ENCODE measurements at places on chromosomes 12 and 14.
A peak's percentile ranks its signal among the peaks of the same experiment; 100 is the strongest.

DNA sequence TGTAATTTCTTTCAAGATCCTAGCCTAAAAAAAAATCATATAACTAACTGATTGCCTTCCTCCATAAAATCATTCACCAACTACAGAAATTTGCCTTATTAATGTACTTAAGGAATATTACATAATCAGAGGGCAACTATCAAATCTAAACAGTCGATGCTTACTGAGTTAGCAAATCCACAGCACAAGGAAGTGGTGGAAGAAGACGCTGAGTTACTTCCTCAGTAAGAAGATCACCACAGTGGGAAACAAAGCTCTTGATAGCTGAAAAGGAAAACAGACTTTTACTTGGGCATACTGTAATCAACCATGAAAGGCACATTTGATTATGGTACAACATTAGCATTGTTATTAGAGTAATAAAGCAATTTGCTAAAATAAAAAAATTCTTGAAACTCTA lies 48.7 kb downstream of the HEATR5A start:
- DNase-seq = no peak

DNA sequence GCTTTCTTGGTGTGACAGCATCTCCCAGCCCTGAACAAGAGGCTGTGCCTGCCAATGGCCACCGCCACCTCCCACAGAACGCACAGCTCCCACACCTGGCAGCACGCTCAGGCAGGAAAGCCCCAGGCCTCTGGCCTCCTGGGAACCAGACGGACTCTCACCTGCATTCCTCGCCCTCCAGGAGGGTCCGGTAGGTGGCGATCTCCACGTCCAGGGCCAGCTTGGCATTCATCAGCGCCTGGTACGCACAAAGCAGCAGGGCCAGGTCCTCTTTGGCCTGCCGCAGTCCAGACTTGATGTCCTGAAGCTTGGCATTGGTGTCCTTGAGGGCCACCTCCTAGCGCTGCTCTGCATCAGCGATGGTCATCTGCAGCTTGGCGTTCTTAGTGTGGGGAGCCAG lies 12.1 kb upstream of the KRT77 start:
- DNase-seq = peak; percentile 29

DNA sequence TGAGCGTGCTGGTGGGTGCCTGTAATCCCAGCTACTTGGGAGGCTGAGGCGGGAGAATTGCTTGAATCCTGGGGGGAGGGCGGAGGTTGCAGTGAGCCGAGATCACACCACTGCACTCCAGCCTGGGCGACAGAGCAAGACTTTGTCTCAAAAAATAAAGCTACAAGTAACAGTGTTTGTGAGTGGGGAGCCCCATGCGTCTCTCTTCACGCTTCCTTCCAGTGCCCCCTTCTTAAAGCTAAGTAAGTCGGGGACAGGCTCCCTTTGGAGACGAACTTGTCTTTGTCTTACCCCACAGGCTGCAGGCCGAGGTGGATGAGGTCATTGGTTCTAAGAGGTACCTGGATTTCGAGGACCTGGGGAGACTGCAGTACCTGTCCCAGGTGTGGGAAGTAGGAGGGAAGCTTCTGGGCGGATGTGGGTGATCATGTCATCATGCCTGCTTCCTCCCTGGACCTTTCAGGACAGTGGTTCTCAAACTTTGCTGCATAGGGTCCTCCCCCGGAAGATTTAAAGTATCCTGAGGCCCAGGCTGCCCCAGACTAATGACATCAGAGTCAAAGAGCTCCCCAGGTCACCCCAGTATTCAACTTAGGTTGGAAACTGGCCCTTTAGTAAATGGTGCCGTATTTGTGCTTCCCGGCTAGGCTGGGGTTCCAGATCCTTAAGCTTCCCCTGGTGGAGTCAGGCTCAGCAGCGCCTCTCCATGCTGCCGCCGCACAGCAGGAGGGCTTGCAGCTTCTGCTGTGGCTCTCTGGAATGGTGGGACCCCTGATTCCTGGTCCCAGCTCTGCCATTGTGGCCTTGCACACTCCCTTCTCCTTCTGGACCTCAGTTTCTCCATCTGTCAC lies 37.1 kb downstream of the CYP46A1 start:
- no peak for DNase-seq

DNA sequence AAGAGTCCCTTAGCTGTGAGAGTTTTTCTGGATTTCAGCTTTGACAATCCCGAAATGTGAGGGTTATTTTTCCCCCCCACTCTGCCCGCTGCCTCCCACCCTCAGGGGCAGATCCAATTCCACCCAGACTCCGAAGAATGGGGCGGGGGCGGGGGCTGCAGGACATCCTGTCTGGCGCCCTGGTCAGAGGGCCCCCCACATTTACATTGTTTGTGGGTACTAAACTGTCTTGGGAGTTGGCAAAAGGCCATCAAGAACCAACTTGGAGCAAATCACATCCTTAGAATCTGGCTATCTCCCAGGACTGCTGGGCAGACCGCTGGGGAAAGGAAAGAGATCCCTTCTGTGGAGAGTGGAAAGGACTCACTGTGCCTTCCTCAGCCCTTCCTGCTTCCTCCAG lies 2.4 kb downstream of the EMP1 start:
- peak; percentile 61 for DNase-seq

DNA sequence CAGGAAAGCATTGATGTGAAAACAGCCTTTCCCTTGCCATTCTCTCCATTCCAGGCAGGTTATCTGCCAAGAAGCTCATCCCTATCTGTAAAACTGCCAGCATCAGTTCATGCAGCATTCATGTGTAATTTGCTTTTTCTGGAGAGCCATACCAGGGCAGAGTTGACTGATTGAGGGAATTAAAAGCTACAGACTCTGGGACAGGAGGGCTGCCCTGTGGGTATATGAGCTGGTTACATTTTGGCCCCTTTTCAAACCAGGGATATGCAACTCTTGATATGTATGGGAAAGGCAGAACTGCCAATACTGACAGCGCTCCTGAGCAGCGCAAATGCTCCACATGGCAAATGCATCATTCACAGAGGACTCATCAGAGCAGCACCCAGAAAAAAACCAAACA lies 53.7 kb downstream of the SYT1 start:
- DNase-seq = no peak

GRCh38 chr12:62910549-62911169 lies 24.3 kb downstream of the PPM1H start:
- no peak for DNase-seq

DNA sequence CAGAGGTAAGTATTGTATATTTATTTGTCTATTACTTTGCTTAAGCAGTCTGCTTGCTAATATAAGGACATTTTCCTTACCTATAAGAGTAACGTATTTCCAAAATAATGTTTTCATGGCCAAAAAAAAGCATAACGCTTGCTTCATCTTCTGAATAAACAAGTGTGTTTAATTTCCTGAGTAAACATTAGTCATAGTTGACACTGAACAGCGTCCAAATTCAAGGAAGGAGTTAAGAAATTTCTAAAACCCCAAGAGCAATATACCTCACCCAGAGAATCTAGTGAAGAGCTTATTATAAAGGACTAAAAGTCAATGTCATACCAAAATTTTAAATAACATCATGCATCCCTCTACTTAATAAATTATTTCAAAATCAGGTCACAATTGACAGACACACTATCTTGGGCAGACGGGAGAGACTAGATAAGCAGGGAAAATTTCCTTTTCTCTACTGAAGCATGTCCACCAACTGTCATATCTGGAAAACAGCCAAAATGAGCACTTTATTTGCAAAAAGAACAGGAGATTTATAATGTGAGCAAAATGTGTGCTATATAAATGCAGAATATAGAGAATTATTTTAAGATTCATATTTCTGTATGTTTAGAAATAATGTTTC lies 25.1 kb downstream of the ANKS1B start:
- peak; percentile 38 for DNase-seq

GRCh38 chr14:90114554-90114953 lies 52.8 kb downstream of the KCNK13 start:
- DNase-seq = no peak

DNA sequence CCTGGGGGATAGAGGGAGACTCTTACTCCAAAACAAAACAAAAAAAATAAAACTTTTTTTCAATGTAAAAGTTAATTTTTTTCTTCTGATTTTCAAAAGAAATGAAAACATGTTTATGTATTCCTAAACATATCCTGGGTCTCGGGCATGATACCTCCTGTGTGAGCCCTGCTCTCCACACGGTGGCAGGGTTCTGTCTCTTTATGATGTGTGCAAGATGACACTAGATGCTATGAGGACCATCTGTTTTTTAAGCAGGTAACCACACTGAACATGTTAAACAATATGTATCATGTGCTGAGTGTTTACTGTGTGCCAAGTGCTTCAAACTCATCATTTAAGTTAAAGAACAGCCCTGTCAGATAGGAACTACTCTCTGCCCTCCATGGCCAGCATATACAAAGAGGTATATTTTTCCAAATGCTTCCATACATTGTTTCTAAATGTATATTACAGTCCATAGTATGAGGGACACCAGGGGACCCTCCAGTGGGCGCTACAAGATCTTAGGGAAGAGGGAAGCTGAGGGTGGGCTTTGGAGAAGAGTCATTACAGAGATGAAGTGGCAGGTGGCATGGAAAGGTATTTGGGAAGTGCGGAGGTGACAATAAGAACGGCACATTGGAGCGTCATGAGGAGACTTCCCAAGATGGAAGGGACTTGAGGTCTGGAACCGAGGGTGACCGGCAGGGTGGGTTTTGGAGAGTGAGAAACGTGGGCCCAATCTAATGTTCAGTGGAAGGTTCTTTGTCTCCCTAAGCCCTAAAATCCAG lies 28.5 kb downstream of the FOS start:
- no peak for DNase-seq

DNA sequence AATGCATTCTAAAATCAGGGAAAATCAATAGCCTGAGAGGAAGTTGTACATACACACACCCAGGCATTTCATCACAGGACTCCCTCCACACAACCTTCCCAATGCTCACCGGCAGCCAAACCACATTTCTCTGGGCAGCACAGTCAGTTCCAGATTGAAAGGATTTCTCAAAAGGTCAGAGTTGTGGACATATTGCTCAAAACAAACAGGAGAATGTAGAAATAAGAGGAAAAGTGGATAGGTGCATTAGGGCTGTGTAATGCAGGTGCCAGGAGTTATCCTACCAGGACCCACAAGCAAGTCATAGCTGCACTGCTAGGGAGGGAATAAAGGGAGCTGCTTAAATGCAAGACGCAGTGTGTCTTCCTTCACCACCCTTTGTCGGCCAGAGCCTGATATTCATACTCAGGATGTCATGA lies 62.9 kb downstream of the GCH1 start:
- peak; percentile 9 for DNase-seq

- DNase-seq = no peak
Measured at GRCh38 chr12:19681007-19681406, 241.7 kb downstream of the AEBP2 start.

DNA sequence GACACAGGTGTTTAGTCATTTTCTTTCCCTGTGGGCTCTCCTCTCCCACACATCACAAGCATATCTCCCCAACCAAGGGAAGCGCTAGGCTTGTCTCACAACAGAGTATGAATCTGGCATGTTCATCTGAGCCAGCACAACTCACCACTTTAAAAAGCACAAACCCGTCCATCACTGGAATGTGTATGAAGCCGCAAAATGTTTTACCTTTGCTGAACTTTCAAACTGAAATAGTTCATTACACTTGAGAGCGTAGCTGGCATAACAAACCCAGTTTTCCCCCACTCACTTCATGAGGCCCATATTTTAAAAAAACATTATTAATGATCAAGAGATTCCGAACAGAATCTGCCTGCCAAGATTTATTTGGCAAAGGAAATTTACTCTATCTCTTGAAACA lies 15.8 kb downstream of the NID2 start:
- peak; percentile 49 for DNase-seq

- peak; percentile 11 for DNase-seq
Measured at GRCh38 chr12:43884683-43885410, 49.0 kb downstream of the TMEM117 start.

- DNase-seq = no peak
Measured at GRCh38 chr12:93789767-93790166, 112.6 kb downstream of the CRADD start.

DNA sequence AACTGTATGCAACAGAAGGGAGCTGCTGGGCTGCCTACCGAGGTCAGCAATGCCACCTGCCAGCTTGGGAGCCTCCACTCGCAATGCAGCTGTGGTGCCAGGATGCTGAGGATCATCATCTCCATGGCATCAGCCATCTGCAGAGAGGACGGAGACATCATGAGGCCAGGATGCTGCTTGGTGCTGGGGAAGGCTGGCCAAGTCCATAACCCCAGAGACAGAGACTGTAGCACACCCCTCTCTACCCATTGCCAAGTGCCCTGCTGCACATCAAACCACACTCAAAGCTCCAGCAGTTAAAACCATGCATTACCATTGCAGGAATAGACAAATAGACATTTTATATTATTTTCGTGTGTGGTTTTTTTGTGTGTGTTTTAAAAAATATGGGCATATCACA lies 43.5 kb downstream of the SVOP start:
- no peak for DNase-seq

- DNase-seq = no peak
Measured at GRCh38 chr12:113724794-113725556, 241.2 kb downstream of the RBM19 start.

- no peak for DNase-seq
Measured at GRCh38 chr12:56332512-56333196, 1.1 kb downstream of the PAN2 start.

- DNase-seq = peak; percentile 81
Measured at GRCh38 chr14:51776102-51776894, 84.1 kb upstream of the GNG2 start.

GRCh38 chr12:89225401-89225800 lies 126.9 kb downstream of the DUSP6 start:
- DNase-seq = peak; percentile 40

- no peak for DNase-seq
Measured at GRCh38 chr14:75077794-75078193, 8.4 kb downstream of the ZC2HC1C start.

DNA sequence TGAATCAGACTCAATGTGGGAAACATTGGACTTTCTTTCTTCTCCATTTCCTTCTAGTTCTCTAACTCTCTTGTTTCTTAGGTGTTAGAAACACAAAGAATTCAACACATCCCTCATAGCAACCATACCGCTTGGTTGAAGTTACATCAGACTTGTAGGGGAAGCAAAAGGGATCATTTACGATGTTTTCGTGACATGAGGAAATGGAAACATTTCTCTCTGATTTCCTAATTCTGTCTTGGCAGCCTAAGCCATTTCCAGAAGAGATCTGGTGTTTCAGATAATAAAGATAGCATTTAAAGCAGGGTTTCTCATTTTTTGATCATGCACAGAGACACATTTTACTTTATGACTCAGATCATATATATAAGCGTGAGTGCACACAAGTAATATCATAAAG lies 202.0 kb downstream of the TMEM132C start:
- peak; percentile 88 for DNase-seq

DNA sequence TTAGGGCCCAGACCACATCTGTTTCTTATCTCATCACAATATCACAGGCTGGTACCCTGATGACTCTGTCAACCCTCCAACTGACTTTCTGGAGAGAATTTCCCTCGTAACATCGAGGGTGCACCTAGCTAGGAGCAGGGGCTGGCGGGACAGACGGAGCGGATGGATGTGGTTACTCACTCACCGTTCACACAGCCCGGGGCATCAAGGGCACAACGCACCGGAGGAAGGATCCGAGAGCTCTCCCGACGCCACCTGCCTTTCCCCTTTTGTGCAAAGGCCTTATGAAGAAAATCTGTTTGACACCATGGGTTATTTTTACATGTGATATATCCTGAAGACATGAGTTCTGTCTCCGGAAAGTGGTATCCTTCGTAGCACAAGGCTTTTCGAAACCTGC lies 31.4 kb downstream of the SLC15A4 start:
- no peak for DNase-seq
